ENCODE measurements at places on chromosomes 1 and 21.

- no peak for DNase-seq
Observed at GRCh38 chr1:10958614-10959013, 53.8 kb upstream of the TARDBP start.

GRCh38 chr1:164560121-164560541 is 1.1 kb downstream of the PBX1 start:
- DNase-seq, result no peak

GRCh38 chr1:75559136-75559535 is 51.8 kb downstream of the SLC44A5 start:
- DNase-seq, result no peak

GRCh38 chr1:201191653-201192260 is 1.1 kb downstream of the IGFN1 start:
- peak; percentile 77 for DNase-seq

GRCh38 chr1:219503604-219504003 is 109.3 kb downstream of the ZC3H11B start:
- DNase-seq, result no peak

DNA sequence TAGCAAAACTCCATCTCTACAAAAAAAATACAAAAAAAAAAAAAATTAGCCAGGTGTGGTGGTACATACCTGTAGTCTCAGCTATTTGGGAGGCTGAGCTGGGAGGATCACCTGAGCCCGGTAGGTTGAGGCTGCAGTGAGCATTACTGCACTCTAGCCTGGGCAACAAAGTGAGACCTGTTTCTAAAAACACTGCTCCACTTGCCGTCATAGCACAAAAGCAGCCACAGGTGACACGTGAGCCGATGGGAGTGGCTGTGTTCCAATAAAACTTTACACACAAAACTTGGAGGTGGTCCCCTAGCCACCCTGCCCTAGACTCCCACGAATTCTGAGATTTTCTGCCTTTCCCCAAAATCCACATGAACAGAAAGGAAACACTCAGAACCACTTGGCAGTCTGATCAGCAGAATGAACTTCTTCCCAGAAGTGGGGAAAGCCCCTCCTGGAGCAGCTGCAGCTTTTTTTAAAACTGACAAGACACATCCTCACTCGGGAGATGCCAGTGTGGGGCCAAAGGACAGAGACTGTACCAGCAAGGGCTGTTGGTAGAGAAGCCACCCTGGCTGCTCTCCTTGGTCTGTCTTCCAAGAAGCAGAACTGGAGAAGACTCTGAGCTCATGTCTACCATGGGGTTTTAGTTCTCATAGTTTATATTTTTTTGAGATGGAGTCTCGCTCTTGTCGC is 23.3 kb downstream of the PLEKHM2 start:
- no peak for DNase-seq

DNA sequence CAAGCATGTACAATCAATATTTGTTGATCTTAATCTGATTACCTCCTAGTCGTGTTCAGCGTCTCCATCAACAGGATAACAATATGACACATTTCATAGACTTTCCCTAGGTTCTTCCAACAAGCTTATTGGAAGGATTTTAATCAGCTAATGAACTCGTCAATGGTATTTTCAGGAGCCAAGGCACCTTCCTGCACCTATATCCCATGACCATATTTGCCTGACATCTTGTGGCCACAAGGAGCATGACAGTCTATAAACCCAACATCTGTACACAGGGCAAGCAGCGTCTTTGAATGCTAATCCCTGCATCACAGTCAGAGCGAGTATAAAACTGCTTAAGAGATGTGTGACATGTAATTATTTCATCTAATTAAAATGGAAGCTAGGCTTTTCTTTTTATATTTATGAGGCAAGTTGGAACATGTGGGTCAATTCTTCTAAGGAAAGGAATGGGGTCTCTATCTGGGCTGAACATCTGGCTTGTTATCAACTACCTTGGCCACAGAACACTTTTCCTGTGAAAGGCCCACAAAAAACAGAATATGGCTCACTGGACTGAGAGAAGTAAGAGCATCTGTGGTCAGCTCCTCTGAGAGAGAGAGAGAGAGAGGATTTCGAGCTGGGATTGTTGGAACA is 388.8 kb downstream of the NTNG1 start:
- peak; percentile 12 for DNase-seq

DNA sequence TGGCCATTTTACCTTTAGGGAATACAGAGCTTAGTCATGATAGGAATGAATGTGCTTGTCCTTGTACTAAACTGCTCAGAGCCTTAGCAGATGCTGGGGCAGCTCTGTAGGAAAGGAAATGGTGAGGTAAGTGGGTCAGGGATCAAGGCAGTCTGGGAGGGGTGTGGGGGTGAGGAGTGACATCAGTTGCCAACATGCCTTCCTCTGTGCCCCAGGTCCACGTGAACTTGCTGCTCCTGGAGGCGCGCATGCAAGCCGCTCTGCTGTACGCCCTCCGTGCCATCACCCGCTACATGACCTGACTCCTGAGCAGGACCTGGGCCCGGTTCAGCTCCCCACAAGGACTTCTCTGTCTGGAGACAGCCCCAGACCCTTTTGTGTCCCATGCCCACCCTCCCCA is 21.2 kb downstream of the SESN2 start:
- DNase-seq, result no peak

- DNase-seq, result peak; percentile 71
Observed at GRCh38 chr1:234495231-234495990, 16.4 kb upstream of the TARBP1 start.

DNA sequence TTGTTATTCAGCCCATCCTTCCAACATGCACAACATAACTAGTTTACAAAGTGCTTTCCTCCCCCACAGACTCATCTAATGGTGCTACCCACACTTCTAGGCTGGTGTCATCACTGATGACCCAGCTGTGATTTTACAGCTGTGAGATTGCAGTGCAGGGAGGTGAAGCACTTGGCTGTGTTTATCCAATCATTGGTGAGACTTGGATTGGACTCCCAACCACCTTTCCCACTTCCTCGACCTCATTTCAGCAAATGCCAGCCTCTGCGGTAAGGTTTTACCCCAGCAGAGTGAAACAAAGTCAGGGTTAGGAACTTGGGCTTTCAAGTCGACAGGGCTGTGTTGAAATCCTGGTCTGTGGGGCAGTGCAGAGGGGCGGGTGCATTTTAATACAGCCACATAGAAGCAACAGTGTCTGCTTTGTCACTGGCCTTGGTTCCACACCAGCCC is 22.1 kb downstream of the ECHDC2 start:
- DNase-seq, result no peak

- peak; percentile 84 for DNase-seq
Observed at GRCh38 chr1:98661544-98662355, at the start of gene SNX7. TSS of gene SNX7 (plus strand) at chr1:98661721. CDS start at chr1:98661732, 11 bp downstream.

DNA sequence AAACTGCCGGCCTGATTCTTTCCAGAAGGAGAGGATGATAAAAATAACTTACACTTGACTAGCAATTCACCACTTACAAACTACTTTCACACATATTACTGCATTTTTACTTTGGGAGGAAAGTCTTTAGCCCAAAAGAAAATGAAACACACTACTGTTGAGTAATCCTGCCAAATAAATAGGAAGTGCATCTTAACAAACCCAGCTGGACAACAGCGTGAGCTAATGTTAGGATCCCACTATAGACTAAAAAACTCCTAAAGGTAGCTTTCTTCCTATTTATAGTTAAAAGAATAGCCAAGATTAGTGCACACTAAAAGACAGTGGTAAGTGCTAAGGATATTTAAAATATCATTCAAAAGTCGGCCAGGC is 83.8 kb downstream of the HSF2BP start:
- DNase-seq, result no peak

GRCh38 chr21:21230672-21231071 is 232.5 kb downstream of the NCAM2 start:
- peak; percentile 29 for DNase-seq

- no peak for DNase-seq
Observed at GRCh38 chr1:12496154-12496961, 121.7 kb downstream of the DHRS3 start.

GRCh38 chr1:2042830-2043773 is 7.1 kb upstream of the PRKCZ start:
- no peak for DNase-seq

GRCh38 chr1:223706077-223706973 is 6.0 kb upstream of the CAPN2 start:
- peak; percentile 63 for DNase-seq

- no peak for DNase-seq
Observed at GRCh38 chr21:19026911-19027310, 623.3 kb upstream of the TMPRSS15 start.

- no peak for DNase-seq
Observed at GRCh38 chr1:6599141-6599975, 3.3 kb downstream of the KLHL21 start.

GRCh38 chr1:232250838-232251237 is 379.1 kb downstream of the SIPA1L2 start:
- no peak for DNase-seq

GRCh38 chr1:171421413-171422020 is 63.8 kb upstream of the PRRC2C start:
- no peak for DNase-seq

DNA sequence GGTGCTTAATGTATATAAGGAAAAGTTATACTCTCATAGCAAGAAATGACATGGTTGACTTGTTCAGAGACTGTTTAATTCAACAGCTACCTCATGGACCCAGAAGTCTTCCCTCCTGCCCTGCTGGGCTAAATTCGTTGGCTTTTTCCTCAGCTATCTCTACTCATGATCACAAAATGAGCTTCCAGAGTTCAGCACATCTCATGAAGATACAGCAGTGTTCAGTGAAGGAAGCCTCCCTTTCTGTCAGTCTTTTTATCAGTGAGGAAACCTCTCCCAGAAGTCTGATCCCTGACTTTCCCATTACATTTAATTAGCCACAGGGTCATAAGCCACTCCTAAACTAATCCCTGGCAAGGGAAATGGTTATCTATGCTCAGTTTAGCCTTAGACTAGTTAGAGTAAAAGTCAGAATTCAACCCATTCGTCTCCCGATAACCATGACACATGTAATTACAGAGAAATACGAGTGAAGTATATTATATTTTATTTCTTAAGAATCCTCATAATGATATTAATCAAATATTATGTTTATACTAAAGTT is 97.5 kb downstream of the DENND1B start:
- no peak for DNase-seq

GRCh38 chr1:88320291-88320690 is 363.8 kb upstream of the PKN2 start:
- DNase-seq, result no peak

GRCh38 chr1:162704673-162705424 is 72.6 kb downstream of the DDR2 start:
- no peak for DNase-seq

DNA sequence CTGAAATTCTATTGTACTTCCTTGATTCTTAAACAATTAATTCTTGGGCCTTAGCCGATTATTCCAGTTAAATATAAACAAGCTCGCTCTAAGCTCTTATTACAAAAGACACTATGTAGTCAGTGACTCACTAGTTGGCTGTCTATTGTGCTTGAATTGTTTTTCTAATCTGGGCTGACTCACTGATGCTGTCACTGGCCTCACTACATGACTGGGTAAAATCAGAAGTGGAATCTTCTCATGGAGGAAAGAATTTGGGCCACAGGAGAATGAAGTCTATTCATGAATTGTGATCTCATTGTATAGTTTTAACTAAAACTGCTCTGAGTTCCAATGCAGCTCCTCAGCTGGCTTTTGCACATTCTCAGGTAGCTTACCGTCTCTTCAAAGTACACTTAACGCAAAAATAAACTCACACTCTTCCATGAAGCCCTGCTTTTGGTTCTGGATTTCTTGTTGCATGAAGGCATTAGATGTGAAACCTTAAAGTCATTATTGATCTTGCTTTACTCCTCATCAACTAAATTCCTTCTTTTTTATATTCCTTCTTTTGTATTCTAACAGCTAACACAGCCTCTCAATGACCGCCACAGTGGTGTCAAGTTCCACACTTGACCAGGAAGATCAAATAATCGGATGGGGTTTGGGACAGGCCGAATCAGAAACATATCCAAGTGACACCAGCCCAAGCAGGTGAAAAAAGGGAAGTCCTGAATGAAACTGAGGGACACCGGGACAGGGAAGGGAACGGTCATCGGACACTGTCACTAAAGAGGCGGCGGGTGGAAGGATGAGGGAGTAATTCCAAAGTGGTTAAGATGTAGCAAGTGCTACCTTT is 80.9 kb upstream of the LBR start:
- peak; percentile 81 for DNase-seq

- no peak for DNase-seq
Observed at GRCh38 chr21:43829161-43829560, 35.9 kb upstream of the AGPAT3 start.

DNA sequence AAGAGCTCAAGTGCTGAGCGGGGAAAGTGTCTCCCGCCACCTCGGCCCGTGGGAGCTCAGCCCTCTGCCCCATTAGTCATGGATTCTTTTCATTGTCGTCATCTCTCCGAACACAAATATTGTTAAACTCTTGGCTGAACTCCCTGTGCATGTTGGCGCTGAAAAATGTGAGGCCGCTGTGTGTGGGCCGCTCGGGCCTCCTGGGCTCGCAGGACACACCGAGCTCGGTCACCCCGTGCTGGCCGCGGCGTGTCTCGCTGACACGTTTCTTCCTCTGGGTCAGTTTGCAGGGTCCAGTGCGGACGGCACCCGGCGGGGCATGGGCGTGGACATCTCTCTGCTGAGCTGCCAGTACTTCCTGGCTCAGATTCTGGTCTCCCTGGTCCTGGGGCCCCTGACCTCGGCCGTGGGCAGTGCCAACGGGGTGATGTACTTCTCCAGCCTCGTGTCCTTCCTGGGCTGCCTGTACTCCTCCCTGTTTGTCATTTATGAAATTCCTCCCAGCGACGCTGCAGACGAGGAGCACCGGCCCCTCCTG is 25.6 kb downstream of the SLC45A1 start:
- DNase-seq, result peak; percentile 92

GRCh38 chr21:31180256-31181081 is 142.2 kb upstream of the KRTAP19-8 start:
- peak; percentile 9 for DNase-seq

- DNase-seq, result no peak
Observed at GRCh38 chr1:177925006-177925405, 44.9 kb downstream of the SEC16B start.

DNA sequence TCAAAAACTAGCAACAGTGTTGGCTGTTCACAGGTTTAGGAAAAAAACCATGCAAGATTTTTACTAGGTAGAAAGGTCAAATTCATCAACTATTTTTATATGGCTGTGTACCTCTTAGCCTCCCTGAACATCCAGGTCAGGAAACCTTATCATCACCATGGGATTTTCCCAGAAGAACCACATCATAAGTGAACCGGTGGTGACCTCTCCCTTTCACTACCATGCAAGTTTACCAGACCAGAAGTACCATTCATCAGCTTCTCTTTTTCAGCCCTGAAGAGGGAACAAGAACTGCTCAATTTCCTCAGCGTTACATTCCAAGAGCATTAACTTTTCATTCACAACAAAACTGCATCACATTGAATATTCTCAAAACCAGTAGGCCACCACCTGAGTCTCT is 5.9 kb downstream of the SSBP3 start:
- DNase-seq, result no peak

GRCh38 chr1:236206548-236206947 is 64.2 kb downstream of the GPR137B start:
- DNase-seq, result no peak

- no peak for DNase-seq
Observed at GRCh38 chr1:174022976-174023277, 770 bp upstream of the RC3H1 start.
